Suppressor macrophage treated with lipopolysaccharide for 1 hour (primary cell): ENCODE measurements at places on chromosomes 16 and 17.

DNA sequence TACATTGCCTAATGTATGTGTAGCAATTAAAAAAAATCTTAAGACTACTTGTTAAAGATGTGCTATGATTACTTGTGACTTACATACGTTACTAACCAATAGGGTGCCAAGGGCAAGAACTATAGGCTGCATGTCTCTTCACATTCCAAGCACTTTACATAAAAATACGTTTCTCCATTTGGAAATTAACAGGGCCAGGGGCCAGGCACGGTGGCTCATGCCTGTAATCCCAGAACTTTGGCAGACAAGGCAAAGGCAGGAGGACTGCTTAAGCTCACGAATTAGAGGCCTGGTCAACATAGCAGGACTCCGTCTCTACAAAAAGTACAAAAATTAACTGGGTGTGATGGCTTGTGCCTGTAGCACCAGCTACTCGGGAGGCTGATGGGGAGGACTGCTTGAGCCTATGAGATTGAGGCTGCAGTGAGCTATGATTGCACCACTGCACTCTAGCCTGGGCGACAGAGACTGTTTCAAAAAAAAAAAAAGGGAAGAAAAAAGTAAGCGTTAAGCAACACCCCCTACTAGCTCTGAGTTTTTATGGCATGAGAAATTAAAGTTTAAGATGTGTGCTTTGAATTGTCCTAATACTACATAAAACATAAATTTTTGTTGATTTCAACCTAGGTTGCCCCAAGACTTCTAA, 12.3 kb downstream of the PSMD12 start:
- peak; percentile 67 for DNase-seq

- DNase-seq: no peak
These were observed 3.5 kb upstream of the SPATA2L start for GRCh38 chr16:89705006-89705405.

DNA sequence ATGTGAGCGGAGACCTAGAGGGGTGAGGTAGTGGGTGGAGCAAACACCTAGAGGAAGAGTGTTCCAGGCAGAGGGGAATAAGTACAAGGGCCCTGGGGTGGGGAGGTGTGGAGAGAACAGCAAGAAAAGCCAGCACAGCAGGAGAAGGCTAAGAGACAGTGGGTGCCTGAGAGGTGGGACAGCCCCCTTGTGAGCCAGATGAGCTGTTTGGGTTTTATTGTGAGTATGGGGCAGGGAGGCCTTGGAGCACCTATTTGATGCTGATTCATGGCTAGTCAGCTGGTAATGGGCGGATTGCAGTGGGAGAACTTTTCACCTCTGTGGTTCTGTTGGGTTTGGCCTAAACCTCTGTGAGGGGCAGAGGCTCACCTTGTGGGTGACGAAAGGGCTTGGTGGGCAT, 68.4 kb downstream of the ABCC1 start:
- DNase-seq: no peak

DNA sequence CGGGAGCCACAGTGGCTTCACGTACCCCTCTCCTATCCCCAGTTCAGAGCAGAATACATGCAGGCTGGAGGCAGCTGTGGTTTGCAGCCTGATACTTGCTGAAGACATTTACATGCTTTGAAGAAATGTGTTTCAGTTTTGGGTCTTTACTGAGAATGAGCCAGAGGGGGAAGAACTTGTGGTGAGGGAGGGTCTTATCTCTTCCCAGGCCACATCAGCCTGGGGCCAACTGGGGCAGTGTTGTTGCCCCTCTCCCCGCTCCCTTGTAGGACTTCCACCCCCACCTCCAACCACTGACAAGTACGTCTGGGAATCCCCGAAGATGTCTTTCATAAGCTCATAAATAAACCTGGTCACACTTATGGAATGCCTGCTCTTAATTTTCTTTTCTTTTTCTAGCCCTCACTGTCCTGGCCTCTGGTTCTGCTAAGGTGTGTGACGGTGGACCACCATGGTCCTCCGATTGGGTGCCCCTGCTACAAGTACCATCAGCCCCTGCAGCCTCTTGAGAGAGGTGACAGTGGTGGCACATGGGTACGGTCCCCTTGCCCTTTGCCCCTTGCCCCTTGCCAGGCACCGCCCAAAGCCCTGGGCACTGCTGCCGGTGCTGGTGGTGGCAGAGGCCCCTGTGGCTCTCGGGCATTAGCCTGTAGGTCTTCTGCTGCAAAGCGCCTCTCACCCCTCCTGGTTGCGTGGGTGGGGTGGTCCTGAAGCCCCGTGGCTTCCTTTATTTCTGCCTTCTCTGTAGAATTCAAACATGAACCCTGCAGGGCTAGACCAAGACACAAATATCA, 144.8 kb upstream of the RPH3AL start:
- DNase-seq: no peak

- peak; percentile 88 for DNase-seq
These were observed 3.6 kb downstream of the OSGIN1 start for GRCh38 chr16:83956336-83957289.

GRCh38 chr17:28057731-28058246, 15.3 kb downstream of the NLK start:
- DNase-seq: peak; percentile 42

DNA sequence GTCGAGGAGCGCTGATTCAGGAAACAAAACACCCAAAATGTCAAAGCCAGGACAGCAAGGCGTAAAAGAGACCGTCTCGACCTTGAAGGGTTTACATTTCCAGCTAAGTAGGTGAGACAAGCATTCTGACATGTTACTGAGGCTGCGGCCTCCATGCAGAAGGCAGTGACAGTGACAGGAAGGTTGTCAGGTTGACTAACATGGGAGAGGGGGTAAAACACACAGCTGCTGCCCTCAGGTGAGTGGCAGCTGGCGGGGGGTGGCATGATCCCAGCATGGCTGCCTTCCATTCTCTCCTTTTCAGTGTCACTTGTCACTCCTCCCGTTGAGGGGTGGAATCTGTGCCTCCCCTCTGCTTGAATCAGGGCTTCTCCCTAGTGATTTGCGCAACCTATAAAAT, 31.9 kb upstream of the CRHR1 start:
- DNase-seq: no peak
